ENCODE measurements at places on chromosomes 7 and 10.

DNA sequence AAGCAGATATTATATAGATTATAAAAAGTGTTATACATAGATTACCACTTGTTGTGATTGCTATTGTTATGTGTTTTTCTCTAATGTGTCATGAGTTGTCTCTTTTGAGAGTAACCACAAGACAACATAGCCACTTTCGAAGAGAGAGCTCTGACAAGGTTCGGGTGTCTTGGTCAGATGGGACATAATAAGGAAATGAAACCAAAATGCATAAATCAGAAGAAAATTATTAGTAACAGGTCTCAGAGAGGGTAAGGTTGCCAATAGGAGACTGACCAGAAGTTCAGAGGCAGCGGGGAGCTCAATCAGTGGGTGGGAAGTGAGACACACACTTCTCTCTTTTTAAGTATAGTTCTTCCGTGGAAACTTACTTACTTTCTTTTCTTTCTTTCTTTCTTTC lies 639.2 kb upstream of the POT1 start:
- DNase-seq = no peak

- DNase-seq = no peak
Measured at GRCh38 chr10:52541006-52541473, 227.0 kb downstream of the DKK1 start.

DNA sequence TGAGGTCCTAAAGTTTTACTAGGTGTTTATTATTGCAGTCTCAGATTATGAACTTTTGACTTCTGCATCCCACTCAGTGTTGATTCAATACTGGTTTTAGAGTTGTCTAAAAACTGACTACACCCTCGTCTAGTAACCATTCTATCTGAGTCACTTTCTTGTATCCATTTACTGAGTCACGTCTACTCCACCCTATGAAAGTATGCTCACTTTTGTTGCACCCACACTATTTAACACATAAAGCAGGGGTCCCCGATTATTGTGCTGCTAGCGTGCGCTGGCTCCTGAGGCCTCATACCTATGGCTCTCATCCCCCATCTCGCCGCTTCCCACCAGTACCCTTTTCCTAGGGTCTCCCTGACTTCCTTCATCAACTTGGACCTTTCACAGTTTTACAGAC lies 2.0 kb downstream of the SAMD9 start:
- no peak for DNase-seq

DNA sequence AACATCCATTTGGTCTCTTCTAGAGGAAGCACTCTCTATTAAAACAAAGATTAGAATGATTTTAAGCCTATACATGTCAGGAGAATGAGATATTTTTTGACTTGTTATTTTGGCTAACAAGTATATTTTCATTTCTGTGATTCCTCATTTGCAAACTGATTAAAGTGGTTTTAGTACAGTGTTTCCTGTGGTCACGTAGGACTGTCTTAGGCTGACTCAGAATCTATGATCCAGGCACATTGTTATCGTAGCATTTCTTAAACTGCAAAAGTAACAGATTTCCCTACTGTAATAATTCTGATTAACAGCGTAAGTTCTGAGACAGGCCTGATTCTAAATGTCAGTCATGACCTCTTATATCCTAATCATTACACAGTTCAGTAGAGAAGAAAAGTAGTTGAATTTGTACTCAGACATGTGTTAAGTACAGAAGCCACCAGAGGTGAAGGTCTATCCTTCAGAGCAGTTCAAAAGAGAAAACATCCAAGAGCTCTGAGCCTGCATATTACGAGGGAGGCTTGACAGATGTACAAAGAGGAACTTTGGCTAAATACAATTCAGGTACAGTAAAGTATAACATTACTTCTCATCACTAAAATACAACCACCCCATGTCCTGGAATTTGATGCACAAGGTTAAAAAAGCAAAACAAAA lies 124.1 kb upstream of the TEX47 start:
- DNase-seq = no peak
